ENCODE measurements at places on chromosomes 16 and 17. TPM values are rescaled to one million over a fixed set of nuclear protein-coding genes. Genes with fewer than 3 reads are reported as not detected.

The NACA2 gene
- total RNA-seq = not detected

The ODF4 gene
- not detected for total RNA-seq

The HIGD1B gene
- total RNA-seq = 2.5 TPM

The WSCD1 gene
- 2.1 TPM for total RNA-seq

The NPIPB9 gene
- total RNA-seq = not detected
